ENCODE measurements at places on chromosomes 1 and 21.

DNA sequence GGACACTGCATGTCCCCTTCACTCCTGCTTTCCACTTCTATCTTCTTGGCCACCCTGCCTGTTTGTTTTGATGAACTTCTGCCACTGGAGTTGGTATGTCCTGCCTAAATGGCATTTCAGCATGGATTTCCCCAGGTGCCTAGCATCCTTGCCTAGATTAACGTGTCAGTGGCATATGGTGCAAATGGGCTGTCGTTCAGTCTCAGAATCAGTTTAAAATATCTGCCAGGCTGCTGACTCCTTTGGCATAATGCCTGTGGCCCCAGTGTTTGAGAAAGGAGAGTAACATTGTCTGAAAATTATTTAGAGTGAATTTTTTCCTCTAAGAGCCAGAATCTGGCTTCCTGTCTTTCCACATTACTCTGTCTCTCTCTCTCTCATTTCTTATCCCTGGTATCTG, 64.9 kb upstream of the BARHL2 start:
- DNase-seq: peak; percentile 49

DNA sequence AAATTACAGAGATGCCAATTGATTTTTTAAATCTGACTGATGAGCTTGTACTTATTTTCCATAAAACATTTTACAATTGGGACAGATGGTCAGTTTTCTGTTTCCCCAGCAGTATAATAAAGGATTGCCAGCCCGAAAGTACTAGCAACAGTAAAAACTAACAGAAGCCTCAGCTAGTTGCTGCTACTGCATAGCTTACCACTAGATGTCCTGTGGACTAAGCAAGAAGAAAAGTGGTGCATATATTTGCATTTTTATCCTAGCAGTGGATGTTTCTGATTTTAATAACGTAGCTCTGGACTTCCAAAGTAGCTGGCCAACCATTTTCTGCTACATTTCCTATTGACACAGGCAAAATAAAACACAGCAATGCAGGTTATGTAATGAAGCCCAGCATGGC, 241.5 kb downstream of the BARHL2 start:
- DNase-seq: peak; percentile 38

- no peak for DNase-seq
Observed at GRCh38 chr1:233025567-233025966, 75.2 kb downstream of the NTPCR start.

DNA sequence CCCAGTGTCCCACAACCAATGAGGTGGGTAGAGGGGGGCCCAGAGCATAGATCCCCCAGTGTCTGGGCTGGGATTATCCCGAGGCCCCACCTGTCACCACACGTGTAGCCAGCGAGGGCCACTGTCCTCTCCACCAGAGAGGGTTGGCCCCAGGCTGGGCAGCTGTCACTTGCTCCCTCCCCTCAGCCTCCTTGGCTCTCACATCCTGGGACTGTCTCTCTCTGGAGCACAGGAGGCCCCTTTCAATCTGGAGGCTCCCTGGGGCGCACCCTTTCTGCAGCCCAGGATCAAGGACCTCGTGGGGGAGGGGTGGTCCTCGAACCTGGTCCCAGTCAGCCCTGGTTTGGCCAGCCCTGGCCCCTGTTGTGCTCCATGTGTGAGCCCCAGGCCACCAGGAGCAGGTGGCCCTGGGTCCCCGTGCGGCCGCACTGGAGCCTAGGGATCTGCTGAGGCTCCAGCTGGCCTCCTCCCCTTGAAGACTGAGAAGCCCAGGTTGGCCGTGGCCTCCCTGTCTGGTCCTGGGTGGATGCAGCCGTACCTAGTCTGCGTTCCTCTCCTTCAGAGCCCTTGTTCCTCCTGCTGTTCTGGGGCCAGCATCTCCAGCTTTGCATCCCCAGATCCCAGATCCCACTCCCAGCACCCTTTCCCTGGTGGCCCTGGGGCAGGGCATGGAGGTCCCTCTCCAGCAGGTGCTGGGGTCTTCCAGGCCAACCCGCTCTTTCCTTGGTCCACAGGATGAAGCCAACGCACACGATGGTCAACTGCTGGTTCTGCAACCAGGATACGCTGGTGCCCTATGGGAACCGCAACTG, 6.7 kb downstream of the TMEM201 start:
- DNase-seq: peak; percentile 82

DNA sequence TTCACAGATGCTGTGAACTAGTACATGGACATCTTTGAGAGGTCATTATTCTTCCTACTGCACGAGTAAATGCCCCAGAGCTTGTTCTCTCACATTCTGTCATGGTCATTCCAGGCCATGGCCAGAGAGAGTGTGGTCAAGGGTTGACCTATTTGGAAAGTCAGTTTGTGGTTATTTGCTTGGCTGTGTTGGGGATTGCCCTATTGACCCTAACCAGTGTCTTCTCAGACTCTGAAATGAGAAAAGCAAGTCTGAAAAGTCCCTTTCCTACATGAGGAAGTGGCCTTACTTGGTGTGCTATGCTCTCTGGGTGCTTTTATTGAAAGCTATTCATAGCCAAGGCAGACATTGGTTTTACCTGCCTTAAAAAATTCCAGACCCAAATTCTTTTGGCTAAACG, 26.6 kb downstream of the CLIC6 start:
- no peak for DNase-seq

DNA sequence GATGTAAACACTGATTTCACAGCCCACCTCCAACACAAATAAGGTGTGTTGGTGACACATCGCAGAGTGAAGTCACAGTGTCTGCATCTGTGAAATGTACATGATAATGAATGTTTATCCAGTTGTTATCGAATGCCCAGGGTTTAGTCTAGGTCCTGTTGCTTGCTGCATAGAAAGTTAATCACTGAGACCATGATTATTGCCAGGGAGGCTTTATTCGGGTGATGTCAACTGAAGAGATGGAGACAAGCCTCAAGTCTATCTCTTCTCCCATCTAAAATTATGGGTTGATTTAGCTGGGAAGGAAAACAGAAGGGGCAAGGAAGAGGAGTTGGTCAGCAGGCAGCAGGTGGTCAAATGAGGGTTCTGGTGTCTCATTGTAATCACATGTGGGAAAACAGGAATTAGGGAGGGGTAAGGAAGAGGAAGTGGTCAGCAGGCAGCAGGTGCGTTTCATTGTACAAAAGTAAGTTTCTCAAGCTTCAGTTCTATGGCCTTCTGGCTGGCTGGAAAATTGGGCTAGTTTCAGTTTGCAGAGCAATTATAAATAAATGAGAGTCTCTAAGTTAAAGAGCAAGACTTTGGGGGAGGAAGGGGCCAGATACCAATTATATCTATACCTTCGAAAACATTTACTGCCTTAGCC, 146.3 kb upstream of the DNAH14 start:
- no peak for DNase-seq

GRCh38 chr1:223837206-223837605, 8.5 kb downstream of the TP53BP2 start:
- DNase-seq: peak; percentile 49

DNA sequence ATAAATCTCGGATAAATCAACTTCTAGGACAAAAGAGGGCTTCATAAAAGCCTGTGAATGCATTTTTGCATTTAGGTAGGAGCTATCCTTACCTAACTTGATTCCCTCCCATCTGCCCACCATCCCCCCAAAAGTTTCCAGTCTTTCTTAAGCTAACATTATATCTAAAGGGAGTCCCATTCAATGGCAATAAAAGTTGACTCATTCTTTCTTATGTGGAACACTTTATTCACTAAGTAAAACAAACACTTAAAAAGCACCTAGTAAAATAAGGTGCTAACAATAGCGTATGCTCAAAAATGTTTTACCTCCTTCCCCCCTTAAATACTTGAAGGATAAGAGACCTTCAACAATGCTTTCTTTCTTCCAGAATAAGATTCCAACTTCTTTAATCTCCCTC, 83.8 kb downstream of the GON4L start:
- no peak for DNase-seq

- peak; percentile 51 for DNase-seq
Observed at GRCh38 chr1:202807451-202807925, 733 bp downstream of the KDM5B start.

- no peak for DNase-seq
Observed at GRCh38 chr1:2951856-2952255, 69.4 kb upstream of the ACTRT2 start.

DNA sequence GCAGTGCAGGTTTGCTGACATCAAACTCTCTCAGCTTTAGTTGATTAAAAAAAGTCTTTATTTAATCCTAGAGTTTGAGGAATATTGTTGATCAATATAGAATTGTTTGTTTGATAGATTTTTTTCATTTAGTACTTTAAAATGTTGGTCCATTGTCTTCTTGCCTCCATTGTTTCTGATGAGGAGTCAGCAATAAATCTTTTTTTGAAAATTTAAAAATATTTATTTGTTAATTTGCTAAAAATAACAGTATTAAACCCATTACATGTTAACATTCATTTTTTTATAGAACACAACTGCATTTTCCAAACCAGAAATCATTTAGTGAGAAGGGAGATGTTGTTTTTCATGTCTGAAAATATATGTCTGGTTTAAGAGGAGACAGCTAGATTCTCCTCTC, 173.8 kb upstream of the USP24 start:
- DNase-seq: no peak

DNA sequence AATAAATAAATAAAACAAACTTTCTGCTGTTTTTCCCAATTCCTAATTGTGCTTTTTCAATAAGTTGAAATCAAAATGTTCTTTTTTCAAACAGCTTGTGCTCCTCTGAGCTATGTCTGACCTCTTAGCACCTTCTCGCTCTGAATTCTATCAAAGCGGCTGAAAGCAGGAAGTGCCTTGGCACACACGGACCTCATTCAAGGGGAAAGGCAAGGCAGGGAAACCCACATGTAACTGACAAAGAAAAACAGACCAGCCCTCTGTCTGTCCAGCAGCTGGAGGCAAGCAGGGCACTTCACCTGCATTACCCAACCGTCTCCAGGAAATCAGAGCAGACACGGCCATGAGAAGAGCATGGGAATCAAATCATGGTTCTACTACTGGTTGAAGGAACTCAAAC, 56.7 kb downstream of the PLPP3 start:
- no peak for DNase-seq

DNA sequence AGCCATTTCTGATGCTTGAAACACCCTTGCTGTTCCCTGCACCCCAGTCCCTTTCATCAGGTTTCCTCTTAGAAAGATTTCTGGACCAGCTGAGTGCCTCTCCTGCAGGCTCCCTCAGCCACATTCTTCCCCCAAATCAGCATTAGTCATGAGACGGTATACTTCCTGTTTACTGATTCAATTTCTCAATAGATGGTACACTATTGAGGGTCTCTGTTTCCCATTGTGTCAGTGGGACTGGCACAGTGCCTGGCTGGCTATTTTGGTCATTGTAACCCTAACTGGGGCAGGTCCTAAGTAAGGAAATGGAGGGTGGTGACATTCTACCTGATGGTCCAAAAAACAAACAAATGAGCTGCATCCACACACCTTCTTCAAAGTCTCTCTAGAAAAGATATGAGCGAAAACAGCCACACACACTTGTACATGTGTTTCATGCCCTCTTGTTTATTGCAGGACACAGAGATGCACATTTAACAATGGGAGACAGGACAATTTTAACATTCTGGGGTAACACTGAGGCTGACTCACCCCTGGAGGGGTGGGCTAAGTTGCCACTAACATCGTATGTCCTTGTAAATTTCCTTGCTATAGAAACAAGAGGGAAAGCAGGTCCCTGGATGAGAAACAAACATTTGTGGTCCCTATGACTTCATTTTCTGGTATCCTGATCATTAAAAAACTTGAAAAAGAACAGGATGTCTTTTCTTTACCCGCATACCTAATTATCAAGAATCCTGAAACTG, 77.5 kb downstream of the RRAGC start:
- no peak for DNase-seq

DNA sequence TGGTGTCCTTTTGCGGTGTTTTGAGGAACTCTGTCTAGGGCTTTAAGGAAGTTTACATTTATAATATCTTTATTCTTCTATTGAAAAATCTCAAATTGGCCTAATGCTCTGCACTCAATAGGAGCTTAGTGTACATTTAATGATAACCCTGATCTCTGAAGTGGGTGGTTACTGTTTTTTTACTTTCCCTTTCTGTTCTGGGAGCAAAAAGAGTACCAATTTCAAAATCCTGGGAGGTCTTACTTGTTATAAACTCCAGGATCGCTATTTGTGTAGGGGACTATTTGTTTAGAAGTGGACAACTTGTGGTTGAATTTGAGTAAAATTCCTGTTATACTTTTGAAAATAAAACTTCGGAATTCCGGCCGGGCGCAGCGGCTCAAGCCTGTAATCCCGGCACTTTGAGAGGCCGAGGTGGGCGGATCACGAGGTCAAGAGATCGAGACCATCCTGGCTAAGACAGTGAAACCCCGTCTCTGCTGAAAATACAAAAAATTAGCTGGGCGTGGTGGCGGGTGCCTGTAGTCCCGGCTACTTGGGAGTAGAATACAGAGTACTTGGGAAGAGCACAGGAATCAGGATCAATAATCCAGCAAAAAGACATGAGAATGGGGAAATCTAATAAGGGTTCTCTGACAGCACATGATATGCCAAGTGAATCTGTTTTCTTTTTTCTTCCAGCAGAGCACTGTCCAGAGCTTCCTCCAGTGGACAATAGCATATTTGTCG, 1.1 kb downstream of the C4BPB start:
- no peak for DNase-seq

- no peak for DNase-seq
Observed at GRCh38 chr1:79006564-79006963, at the start of gene ADGRL4. TSS of gene ADGRL4 (minus strand) at chr1:79006730. CDS start at chr1:79006654, 76 bp downstream.

DNA sequence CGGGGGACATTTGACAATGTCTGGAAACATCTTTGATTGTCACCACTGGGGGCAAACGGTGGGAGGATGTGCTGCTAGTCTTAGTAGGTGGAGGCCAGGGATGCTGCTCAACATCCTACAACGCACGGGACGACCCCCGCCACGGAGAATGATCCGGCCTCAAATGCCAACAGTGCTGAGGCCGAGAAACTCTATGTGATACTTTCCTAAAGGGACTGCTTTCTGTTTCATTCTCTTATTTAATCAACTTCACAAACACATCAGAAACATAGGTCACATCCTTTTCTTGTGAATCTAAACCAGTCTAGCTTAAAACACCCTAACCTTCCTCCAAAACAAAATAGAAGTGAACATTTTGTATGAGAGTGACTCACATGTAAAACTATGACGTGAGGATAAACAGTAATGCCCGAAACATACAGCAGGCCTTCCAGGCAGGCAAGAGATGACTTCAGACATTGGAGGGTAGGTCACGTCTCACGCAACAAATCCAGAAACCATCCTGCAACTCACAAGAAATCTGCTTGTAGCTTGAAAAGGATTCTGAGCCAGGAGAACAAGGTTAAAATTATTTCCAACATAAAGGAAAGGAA, 37.2 kb upstream of the ETS2 start:
- no peak for DNase-seq

- no peak for DNase-seq
Observed at GRCh38 chr1:78255846-78256245, 210.1 kb downstream of the GIPC2 start.
